ENCODE measurements at places on chromosomes 13 and 19.

- H3K36me3 ChIP-seq = no peaks in the 10 kb centered on the region
- H3K4me3 ChIP-seq = no peak overlapping the region
- H3K27me3 ChIP-seq = no peaks in the 10 kb centered on the region
- no peak overlapping the region for H3K27ac ChIP-seq
- no peaks in the 10 kb centered on the region for H3K4me1 ChIP-seq
Measured at GRCh38 chr13:23701636-23702035, 131.4 kb downstream of the TNFRSF19 start.

DNA sequence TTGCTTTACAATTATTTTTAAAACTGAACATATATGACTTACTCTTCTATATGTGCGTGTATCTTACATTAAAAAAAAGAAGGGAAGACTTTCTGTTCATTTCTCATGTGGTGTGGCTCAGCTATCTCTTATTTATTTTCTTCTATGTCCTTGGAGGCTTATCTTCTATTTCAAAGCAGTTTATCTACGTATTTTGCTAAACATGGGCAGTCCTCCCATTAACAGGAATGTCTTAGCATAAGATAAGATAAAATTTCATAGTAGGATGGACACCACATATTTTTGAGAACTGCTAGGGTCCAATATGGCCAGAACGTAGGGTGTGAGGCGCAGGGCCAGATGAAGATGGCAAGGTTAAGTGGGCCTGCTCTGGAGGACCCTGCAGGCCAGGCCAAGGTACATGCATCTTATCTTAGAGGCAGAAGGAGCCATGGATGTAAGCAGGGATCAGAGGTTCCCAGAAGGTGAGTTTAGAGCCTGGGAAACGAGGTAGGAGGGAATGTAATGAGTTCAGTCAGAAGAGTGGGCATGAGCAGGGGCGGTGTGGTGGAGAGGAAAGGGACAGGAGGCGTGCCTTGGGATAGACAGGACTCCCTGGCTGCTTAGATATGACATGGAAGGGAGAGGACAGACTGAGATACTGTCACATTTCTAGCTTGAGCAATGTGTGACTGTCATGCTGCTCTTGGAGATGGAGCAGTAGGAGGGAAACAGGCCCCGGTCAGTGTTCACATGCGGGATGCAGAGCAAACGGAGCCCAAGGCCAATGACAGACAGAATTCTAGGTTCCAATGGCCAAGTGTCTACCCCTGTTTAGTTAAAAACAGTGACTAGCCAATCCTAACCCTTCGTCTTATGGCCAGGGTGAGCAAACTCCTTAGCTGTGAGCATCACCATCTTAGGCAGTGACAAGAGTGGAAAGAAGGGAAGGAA is 68.6 kb upstream of the MEDAG start:
- H3K4me3 ChIP-seq = no peak overlapping the region
- peaks cover 7% of the 10 kb centered on the region for H3K4me1 ChIP-seq
- DNase-seq = no peak
- H3K27ac ChIP-seq = no peak overlapping the region
- H3K27me3 ChIP-seq = no peaks in the 10 kb centered on the region

DNA sequence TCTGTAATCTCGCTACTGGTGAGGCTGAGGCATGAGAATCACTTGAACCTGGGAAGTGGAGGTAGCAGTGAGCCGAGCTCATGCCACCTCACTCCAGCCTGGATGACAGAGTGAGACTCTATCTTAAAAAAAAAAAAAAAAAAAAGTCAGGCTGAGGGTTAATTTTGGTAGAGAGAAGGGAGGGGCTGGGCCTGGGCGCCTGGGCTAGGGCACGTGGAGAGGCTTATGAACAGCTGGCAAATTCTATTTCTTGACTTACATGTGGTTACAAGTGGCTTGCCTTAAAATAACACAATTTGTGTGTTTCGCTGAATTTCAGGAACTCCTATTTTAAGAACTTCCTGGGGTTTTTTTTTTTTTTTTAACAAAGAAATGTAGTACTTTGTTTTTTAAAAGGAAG is 47.6 kb upstream of the MAP3K10 start:
- no peaks in the 10 kb centered on the region for H3K27me3 ChIP-seq
- no peak overlapping the region for H3K4me3 ChIP-seq
- no peaks in the 10 kb centered on the region for H3K36me3 ChIP-seq
- H3K27ac ChIP-seq = no peak overlapping the region

GRCh38 chr13:44504116-44504515 is 72.0 kb downstream of the TSC22D1 start:
- DNase-seq = no peak
- H3K27me3 ChIP-seq = no peaks in the 10 kb centered on the region
- H3K27ac ChIP-seq = no peak overlapping the region
- H3K36me3 ChIP-seq = no peaks in the 10 kb centered on the region

DNA sequence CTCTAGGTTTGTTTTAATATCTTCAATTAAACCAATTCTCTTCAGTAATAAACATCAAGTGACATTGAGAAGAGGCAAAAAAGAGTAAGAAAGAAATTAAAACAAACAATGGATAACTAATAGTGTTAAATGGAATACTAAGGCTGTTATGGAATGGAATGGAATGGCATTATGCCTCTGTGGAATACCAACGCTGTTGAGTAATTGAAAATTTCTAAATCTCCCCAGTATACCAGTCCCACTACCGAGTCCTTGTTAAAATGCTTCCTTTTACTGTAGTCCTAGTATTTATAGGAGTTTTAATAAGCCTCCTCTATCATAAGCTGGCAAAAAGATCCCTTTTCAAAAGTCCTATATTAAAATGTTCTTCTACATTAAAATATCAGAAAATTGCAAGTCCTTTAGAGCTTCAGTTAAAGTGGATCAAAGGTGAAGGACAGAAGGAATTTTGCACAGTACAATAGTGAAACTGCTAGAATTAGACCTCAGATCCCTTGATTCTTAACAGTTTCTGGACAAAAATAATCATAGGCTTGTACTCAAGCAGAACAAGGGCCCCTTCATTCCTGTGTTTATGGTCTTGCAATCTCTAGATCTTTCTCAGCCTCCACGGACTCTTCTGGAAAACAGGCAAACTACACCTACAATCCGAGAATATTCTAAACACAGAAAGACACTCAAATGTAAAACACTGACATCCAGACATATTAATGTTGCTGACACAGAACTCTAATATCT is 128.2 kb downstream of the PCDH9 start:
- no peaks in the 10 kb centered on the region for H3K27me3 ChIP-seq
- DNase-seq = no peak
- H3K27ac ChIP-seq = no peak overlapping the region
- H3K36me3 ChIP-seq = no peaks in the 10 kb centered on the region
- H3K4me3 ChIP-seq = peak overlapping the region; percentile 24

- H3K4me1 ChIP-seq = peaks cover 9% of the 10 kb centered on the region
- peaks cover 5% of the 10 kb centered on the region for H3K27me3 ChIP-seq
- DNase-seq = no peak
- no peak overlapping the region for H3K27ac ChIP-seq
- H3K4me3 ChIP-seq = no peak overlapping the region
Measured at GRCh38 chr19:2302319-2303210, 5.4 kb downstream of the LINGO3 start.

GRCh38 chr19:35557539-35558399 is 5.7 kb downstream of the ATP4A start:
- peak overlapping the region; percentile 51 for H3K4me3 ChIP-seq
- H3K27me3 ChIP-seq = no peaks in the 10 kb centered on the region
- H3K27ac ChIP-seq = no peak overlapping the region
- H3K36me3 ChIP-seq = no peaks in the 10 kb centered on the region
- peaks cover 5% of the 10 kb centered on the region for H3K4me1 ChIP-seq
- DNase-seq = no peak

DNA sequence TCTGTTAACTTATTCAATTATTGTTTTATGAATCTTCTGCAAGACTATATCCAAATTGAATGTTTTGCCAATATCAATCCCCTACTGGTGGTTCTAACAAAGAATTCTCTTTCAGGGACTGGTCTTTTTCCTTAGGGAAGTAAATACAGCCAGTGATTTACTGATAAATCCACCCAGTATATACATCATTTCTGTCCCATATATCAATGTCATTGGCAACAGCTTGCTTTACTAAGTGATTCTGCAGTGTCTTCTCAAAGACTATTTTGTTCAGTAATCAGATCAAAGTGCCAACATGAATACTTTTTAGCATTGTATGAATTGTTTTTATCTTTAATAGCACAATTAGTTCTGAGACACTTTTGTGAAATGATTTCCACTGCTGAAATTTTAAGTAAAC is 114.0 kb upstream of the OBI1 start:
- H3K4me3 ChIP-seq = no peak overlapping the region
- no peaks in the 10 kb centered on the region for H3K4me1 ChIP-seq
- H3K27ac ChIP-seq = no peak overlapping the region

DNA sequence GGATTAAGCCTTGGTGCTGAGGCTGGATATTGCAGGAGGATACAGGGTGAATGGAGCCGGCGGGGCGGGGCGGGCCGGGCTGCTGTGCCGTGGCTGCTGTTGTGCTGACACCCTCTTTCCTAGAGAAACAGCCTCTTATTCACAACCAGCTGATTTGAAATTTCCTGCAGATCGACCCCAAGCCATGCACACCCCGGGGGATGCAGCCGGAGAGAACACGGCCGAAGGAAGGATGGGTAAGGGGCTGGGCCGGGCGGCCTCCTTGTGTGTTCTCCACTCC is 11.1 kb downstream of the DAZAP1 start:
- no peak for DNase-seq
- no peak overlapping the region for H3K27ac ChIP-seq
- no peaks in the 10 kb centered on the region for H3K27me3 ChIP-seq
- H3K36me3 ChIP-seq = peaks cover 52% of the 10 kb centered on the region
- H3K4me3 ChIP-seq = no peak overlapping the region

GRCh38 chr13:90362707-90363106 is 984.8 kb upstream of the MIR17HG start:
- H3K27ac ChIP-seq = no peak overlapping the region
- no peaks in the 10 kb centered on the region for H3K27me3 ChIP-seq
- DNase-seq = no peak
- H3K4me1 ChIP-seq = no peaks in the 10 kb centered on the region

GRCh38 chr19:3184847-3185460 is 776 bp upstream of the NCLN start:
- peak overlapping the region; percentile 78 for H3K27ac ChIP-seq
- peak overlapping the region; percentile 85 for H3K4me3 ChIP-seq
- peaks cover 10% of the 10 kb centered on the region for H3K4me1 ChIP-seq
- no peaks in the 10 kb centered on the region for H3K27me3 ChIP-seq
- DNase-seq = peak; percentile 31
- H3K36me3 ChIP-seq = no peaks in the 10 kb centered on the region

DNA sequence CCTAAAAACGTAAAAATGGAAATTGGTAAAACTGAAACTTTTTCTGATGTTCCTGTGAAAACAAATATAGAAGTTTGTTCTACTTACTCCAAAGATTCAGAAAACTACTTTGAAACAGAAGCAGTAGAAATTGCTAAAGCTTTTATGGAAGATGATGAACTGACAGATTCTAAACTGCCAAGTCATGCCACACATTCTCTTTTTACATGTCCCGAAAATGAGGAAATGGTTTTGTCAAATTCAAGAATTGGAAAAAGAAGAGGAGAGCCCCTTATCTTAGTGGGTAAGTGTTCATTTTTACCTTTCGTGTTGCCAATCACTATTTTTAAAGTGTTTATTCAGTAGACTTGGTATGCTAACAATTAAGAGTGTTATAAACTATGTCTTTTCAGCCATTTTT is 25.6 kb downstream of the BRCA2 start:
- no peaks in the 10 kb centered on the region for H3K27me3 ChIP-seq
- no peak for DNase-seq
- H3K4me1 ChIP-seq = no peaks in the 10 kb centered on the region
- no peak overlapping the region for H3K4me3 ChIP-seq
- H3K27ac ChIP-seq = no peak overlapping the region

- no peaks in the 10 kb centered on the region for H3K27me3 ChIP-seq
- no peak for DNase-seq
- no peaks in the 10 kb centered on the region for H3K36me3 ChIP-seq
- H3K4me3 ChIP-seq = no peak overlapping the region
Measured at GRCh38 chr19:39544911-39545310, 5.0 kb upstream of the EID2 start.

GRCh38 chr13:31261241-31261640 is 61.5 kb downstream of the B3GLCT start:
- no peaks in the 10 kb centered on the region for H3K27me3 ChIP-seq
- DNase-seq = no peak
- H3K4me1 ChIP-seq = no peaks in the 10 kb centered on the region
- H3K4me3 ChIP-seq = no peak overlapping the region
- peaks cover 7% of the 10 kb centered on the region for H3K36me3 ChIP-seq

DNA sequence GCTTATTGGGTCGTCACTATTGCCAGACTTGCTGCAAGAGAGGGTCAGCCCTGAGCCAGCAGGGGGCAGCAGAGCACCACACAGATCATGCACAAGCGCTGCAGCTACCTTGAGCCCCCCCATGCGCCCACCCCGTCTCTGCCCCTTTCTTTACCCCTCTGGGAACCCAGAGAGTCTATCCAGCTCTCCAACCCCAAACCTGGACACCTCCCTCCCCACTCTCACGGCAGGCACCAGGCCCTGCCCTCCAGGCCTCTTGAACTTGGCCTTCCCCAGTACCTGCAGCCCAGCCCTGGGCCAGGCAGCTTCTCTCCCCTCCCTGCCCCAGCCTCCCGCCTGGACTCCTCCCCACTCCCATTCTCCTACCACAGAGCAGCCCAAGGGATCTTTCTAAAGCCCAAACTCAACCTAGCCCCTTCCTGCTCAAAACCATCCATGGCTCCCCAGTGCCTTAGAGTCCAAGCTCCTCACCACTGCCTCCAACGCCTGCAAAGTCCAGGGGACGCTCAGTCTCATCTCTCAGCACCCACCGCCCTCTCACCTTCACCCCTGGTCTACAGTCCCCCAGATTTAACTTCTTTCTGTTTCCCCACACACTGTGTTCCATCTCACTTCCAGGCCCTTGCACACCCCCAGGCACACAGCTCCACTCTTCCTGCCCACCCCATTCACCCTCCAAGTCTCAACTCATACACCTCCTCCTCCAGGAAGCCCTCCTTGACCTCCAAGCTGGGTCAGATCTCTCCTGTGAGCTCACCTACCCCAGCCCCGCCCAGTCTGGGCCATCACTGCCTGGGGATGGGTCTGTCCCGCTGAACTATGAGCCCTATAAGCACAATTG is 9.4 kb upstream of the CEACAM16 start:
- H3K27ac ChIP-seq = no peak overlapping the region
- H3K4me1 ChIP-seq = peaks cover 35% of the 10 kb centered on the region
- peak; percentile 33 for DNase-seq
- no peak overlapping the region for H3K4me3 ChIP-seq

- H3K36me3 ChIP-seq = no peaks in the 10 kb centered on the region
- H3K4me3 ChIP-seq = no peak overlapping the region
- no peaks in the 10 kb centered on the region for H3K27me3 ChIP-seq
- H3K27ac ChIP-seq = no peak overlapping the region
- DNase-seq = no peak
- H3K4me1 ChIP-seq = no peaks in the 10 kb centered on the region
Measured at GRCh38 chr13:65460136-65460535, 1770.0 kb downstream of the PCDH9 start.

- H3K27ac ChIP-seq = peak within 1 kb of the TSS; percentile 80
- no peak for DNase-seq
- peak within 1 kb of the TSS; percentile 78 for H3K4me3 ChIP-seq
- H3K4me1 ChIP-seq = peaks cover 19% of the 10 kb centered on the region
Measured at GRCh38 chr19:1512671-1513498, at the start of gene ADAMTSL5. Gene ADAMTSL5 (minus strand): TSS chr19:1513019. CDS start chr19:1510943, 2,076 bp downstream.

DNA sequence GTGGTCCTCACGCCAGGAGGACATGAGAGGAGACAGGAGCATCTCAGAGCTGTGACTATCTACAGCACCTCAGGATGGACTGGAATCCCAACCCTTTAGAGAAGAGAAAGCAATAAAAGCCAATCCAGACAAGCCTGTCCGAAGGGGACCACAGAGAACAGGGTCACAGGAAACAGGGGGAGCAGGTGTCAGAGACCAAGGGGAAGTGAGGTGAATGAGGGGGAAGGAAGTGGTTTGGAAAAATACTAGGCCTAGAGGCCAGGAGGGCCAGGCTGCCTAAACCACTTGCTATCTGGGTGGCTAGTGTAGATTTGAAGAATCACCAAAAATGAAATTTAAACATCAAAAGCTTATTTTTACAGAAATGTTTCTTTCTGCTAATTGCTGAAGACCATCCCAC is 16.2 kb downstream of the TMTC4 start:
- H3K27ac ChIP-seq = no peak overlapping the region
- H3K4me3 ChIP-seq = no peak overlapping the region
- H3K36me3 ChIP-seq = peaks cover 22% of the 10 kb centered on the region
- DNase-seq = no peak
